ENCODE measurements at places on chromosomes 16 and 17. TPM values are rescaled to one million over a fixed set of nuclear protein-coding genes. Genes with fewer than 3 reads are reported as not detected.

Gene SEPTIN12
- total RNA-seq, result not detected

Gene CMIP
- 11.3 TPM for total RNA-seq

Gene MYH11
- not detected for total RNA-seq

Gene CCL4L2
- total RNA-seq, result not detected

All from subcutaneous preadipocyte (primary cell).